PC-3 (cell line): ENCODE measurements at places on chromosomes 13 and 19. TPM values are rescaled to one million over a fixed set of nuclear protein-coding genes. Genes with fewer than 3 reads are reported as not detected.

DNA sequence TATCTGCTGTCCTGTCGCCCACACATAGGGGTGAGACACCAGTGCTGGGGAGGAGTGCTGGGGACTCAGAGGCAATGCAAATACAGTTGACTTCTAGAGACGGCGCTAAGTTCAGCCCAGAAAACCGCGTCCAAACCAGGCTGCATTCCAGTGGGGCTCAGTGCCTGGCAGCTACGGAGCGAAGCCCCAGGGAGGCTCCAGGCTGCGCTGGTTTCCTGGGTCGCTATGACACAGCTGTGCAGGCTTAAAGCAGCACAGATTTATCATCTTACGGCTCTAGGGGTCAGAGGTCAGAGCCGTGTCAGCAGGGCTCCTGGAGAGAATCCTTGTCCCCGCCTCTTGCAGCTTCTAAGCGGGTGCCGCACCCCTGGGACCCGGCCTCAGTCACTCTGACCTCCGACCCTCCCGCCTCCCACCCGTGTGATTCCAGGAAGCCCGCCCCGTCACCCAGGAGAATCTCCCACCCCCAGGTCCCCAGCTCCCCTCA lies 61.6 kb downstream of the ANKRD10 start:
- DNase-seq: no peak
- H3K36me3 ChIP-seq: no peaks in the 10 kb centered on the region
- no peak overlapping the region for H3K4me3 ChIP-seq
- H3K4me1 ChIP-seq: no peaks in the 10 kb centered on the region
- peaks cover 9% of the 10 kb centered on the region; the same call in 1 of the 2 replicates for H3K27me3 ChIP-seq
- no peak overlapping the region for H3K27ac ChIP-seq

DNA sequence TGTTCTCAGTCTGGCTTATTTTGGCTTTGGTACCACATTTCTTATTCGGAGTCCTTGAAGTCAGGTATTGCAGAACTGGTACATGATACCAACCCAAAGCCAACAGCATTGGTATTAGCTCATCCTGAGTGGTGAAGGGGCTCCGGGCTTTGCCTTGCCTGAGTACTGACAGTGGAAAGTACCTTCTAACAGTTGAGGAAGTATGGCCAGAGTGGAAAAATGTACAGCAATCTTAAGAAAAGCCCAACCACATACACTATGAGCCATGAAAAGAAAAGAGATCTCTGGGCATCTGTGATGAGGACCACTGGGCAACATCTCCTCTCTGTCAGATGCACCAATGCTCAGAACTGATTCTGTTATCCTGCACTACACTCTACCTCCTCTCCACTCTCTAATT lies 8.3 kb downstream of the LCP1 start:
- 0 out of 2 replicates have a peak, but pooled peaks cover 4% of the 10 kb centered on the region for H3K4me1 ChIP-seq
- no peak overlapping the region for H3K27ac ChIP-seq

DNA sequence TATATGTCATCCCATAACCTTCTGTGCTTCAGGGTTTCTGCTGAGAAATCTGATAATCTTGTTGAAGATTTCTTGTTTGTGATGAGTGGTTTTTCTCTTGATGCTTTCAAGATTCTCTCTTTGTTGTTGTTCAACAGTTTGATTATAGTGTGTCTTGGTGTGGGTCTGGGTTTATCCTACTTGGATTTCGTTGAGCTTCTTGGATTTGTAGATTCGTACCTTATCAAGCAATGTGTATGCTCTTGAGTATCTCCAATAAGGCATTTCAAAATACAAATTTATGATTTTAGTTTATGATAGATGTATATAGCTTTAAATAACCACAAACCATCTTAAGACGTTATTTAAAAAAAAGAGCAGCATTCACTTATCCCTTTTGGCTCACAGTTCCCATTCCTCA lies 57.5 kb downstream of the URI1 start:
- H3K27ac ChIP-seq: no peak overlapping the region
- no peak overlapping the region for H3K4me3 ChIP-seq
- no peak for DNase-seq
- no peaks in the 10 kb centered on the region for H3K27me3 ChIP-seq
- H3K4me1 ChIP-seq: peaks cover 7% of the 10 kb centered on the region
- H3K36me3 ChIP-seq: peaks cover 4% of the 10 kb centered on the region; the same call in 1 of the 2 replicates

The SGCG gene
- total RNA-seq: not detected in 2 replicates

- DNase-seq: no peak
- no peak overlapping the region for H3K27ac ChIP-seq
- no peaks in the 10 kb centered on the region for H3K4me1 ChIP-seq
- no peak overlapping the region for H3K4me3 ChIP-seq
- no peaks in the 10 kb centered on the region for H3K27me3 ChIP-seq
- H3K36me3 ChIP-seq: no peaks in the 10 kb centered on the region
Measured at GRCh38 chr13:67568205-67568604, 338.1 kb upstream of the PCDH9 start.

GRCh38 chr19:53868091-53868891 lies 608 bp downstream of the MYADM start:
- H3K27me3 ChIP-seq: no peaks in the 10 kb centered on the region
- H3K4me1 ChIP-seq: peaks cover 35% of the 10 kb centered on the region
- H3K27ac ChIP-seq: peak overlapping the region; percentile 83
- peak overlapping the region; percentile 87 for H3K4me3 ChIP-seq

GRCh38 chr13:72643311-72643989 lies 84.0 kb downstream of the MZT1 start:
- no peaks in the 10 kb centered on the region for H3K36me3 ChIP-seq
- H3K27ac ChIP-seq: no peak overlapping the region
- no peaks in the 10 kb centered on the region for H3K4me1 ChIP-seq

GRCh38 chr13:75670496-75670895 lies 34.4 kb downstream of the LMO7 start:
- no peaks in the 10 kb centered on the region for H3K27me3 ChIP-seq
- H3K36me3 ChIP-seq: no peaks in the 10 kb centered on the region
- DNase-seq: peak; percentile 42
- no peaks in the 10 kb centered on the region for H3K4me1 ChIP-seq
- no peak overlapping the region for H3K27ac ChIP-seq
- no peak overlapping the region for H3K4me3 ChIP-seq

The SPINT2 gene
- total RNA-seq: 442 and 650 TPM in 2 replicates

DNA sequence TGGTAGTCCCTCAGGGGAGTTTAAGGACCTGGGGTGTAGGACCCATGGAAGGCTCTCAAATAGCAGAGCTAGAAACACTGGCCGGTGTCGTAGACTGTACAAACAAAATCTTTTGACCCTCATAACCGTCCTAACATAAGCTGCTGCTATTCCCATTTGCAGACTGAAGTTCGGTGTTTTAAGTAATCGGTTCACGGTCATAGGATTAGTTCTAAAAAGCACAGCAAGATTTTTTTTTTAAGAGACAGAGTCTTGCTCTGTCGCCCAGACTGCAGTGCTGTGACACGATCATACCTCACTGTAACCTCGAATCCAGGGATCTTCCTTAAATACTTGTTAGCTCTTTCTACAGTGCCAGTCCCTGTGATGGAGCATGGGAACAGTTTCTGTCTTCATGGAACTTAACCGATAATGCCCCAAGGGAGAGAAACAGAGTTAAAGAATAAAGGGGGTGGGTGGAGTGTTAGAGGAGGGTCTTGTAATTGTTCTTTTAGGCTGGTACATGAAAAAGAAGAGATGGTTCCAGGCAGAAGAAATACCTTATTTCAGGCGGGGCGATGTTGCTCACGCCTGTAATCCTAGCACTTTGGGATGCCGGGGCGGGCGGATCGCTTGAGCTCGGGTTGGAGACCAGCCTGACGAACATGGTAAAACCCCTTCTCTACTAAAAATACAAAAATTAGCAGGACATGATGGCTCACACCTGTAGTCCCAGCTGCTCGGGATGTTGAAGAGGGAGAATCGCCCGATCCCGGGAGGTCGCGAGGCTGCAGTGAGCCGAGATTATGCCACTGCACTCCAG lies 475 bp upstream of the ZC3H4 start:
- H3K4me1 ChIP-seq: peaks cover 13% of the 10 kb centered on the region
- H3K36me3 ChIP-seq: no peaks in the 10 kb centered on the region
- H3K27ac ChIP-seq: peak overlapping the region; percentile 99
- no peaks in the 10 kb centered on the region for H3K27me3 ChIP-seq

GRCh38 chr19:3213159-3213558 lies 11.3 kb upstream of the CELF5 start:
- no peak overlapping the region for H3K4me3 ChIP-seq
- no peak overlapping the region for H3K27ac ChIP-seq
- no peak for DNase-seq
- no peaks in the 10 kb centered on the region for H3K4me1 ChIP-seq
- no peaks in the 10 kb centered on the region for H3K36me3 ChIP-seq

The IGFL1 gene
- total RNA-seq: 0.77 TPM in 1 of 2 replicates, not detected in the other

DNA sequence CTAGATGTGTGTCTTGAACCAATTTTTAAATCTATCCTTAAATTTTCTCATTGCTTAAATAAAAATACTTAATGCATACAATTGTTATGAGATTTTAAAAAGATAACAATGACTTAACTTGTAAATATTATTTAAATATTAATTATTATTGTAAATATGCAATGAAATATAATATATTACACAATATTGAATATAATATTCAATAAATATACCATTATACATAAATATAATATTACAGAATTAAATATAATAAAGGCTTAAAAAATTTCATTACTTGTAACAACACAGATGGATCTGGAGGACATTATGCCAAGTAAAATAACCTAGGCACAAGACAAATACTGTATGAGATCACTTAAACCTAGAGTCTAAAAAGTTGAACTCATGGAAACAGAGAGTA lies 1532.3 kb downstream of the PCDH9 start:
- no peaks in the 10 kb centered on the region for H3K27me3 ChIP-seq
- H3K4me3 ChIP-seq: no peak overlapping the region
- no peak for DNase-seq
- no peak overlapping the region for H3K27ac ChIP-seq
- H3K4me1 ChIP-seq: no peaks in the 10 kb centered on the region

DNA sequence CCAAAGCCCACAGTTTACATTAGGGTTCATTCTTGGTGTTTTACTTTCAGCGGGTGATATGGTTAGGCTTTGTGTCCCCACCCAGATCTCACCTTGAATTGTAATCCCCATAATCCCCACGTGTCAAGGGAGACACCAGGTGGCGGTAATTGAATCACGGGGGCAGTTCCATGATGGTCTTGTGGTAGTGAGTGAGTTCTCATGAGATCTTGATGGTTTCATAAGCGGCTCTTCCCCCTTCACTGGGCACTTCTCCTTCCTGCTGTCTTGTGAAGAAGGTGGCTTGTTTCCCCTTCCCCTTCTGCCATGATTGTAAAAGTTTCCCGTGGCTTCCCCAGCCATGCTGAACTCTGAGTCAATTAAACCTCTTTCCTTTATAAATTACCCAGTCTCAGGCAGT lies 12.0 kb downstream of the FPR2 start:
- no peak overlapping the region for H3K27ac ChIP-seq
- no peak overlapping the region for H3K4me3 ChIP-seq
- peaks cover 25% of the 10 kb centered on the region; the same call in 1 of the 2 replicates for H3K27me3 ChIP-seq
- no peak for DNase-seq
- no peaks in the 10 kb centered on the region for H3K4me1 ChIP-seq
- H3K36me3 ChIP-seq: no peaks in the 10 kb centered on the region

- DNase-seq: no peak
- H3K27ac ChIP-seq: no peak overlapping the region
- H3K27me3 ChIP-seq: no peaks in the 10 kb centered on the region
- no peak overlapping the region for H3K4me3 ChIP-seq
- H3K4me1 ChIP-seq: no peaks in the 10 kb centered on the region; the same call in 1 of the 2 replicates
Measured at GRCh38 chr13:83941701-83942335, 59.5 kb upstream of the SLITRK1 start.

The FFAR1 gene
- not detected in 2 replicates for total RNA-seq

DNA sequence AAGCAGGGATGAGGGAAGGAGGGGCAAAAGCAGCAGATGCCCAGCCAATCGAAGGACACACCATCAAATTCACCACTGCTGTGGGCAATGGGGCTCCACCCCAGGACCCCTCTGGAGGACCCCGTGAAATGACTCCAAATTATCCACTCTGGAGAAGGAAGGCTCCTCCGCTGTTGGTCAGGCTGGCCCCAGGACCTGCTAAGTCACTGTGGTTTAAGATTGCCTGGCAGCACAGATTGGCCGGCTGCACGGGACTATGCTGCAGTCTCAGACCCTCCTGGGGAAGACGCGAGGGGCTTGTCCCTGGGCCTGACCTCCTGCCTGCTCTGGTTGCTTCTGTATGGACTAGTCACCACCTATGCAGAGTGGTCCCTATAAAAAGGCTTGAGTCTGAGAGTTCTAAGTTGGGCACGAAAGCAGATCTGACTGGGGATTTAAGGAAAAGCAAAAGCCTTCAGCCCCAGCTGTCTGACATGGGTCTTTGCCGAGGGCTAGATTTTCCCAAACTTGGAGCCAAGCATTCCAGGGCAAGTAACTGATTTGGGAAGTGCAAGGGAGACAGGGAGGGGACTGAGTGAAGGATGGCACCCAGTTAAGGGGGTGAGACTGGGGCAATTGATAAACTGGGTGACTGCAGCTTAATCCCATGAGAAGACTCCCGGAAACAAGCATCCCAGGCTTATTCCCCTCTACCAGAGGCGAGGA lies 91.7 kb downstream of the TSHZ3 start:
- no peak for DNase-seq
- H3K27ac ChIP-seq: no peak overlapping the region
- H3K4me3 ChIP-seq: no peak overlapping the region
- H3K27me3 ChIP-seq: no peaks in the 10 kb centered on the region
- H3K36me3 ChIP-seq: no peaks in the 10 kb centered on the region
- no peaks in the 10 kb centered on the region for H3K4me1 ChIP-seq

The MEIOSIN gene
- not detected in 2 replicates for total RNA-seq

DNA sequence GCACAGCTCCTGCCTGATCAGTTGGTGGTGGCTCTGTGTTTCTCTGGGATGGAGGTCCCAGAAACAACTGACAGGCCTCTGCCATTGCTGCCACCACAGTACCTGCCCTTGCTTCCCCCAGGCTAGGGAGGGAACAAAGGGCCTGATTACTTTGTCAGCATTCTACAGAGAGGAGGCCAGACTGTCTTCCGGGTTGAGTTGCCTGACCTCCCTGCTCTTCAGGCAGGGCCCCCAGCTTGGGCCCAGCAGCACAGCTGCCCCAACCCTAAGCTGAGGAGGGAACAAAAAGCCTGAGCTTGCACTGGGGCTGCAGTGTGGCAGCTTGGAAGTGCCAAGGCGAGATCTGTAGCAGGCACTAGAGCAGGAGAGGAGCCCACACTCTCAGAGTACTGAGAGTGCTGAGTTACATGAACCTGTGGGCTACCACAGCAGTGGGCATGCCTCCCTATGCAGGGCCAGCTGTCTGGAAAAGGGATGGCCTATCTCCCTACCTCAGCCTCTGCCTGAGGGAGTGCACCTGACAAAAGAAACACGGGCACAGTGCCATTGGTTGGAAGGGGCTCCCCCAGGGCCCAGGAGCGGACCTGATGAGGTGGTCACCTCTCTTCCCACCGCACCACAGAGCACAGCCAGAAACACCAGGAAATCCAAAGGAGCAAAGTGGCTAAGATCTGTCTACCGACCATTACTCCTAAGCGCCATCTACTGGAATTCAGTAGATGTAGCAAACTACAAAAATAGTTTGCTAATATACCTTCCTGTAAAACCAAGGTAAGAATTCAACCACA lies 24.4 kb downstream of the SLC25A15 start:
- H3K4me3 ChIP-seq: no peak overlapping the region
- no peaks in the 10 kb centered on the region for H3K27me3 ChIP-seq
- no peak overlapping the region for H3K27ac ChIP-seq
- H3K36me3 ChIP-seq: no peaks in the 10 kb centered on the region
- H3K4me1 ChIP-seq: peaks cover 3% of the 10 kb centered on the region; the same call in 1 of the 2 replicates
- peak; percentile 53 for DNase-seq
